Activated CD4-positive, alpha-beta T cell treated with anti-CD3 and anti-CD28 coated beads, Interleukin-2, amount 50 U/mL, for 48 hours (primary cell): ENCODE measurements at places on chromosomes 4 and X.

GRCh38 chrX:151899622-151900021, 13.1 kb upstream of the MAGEA4 start:
- DNase-seq: no peak

DNA sequence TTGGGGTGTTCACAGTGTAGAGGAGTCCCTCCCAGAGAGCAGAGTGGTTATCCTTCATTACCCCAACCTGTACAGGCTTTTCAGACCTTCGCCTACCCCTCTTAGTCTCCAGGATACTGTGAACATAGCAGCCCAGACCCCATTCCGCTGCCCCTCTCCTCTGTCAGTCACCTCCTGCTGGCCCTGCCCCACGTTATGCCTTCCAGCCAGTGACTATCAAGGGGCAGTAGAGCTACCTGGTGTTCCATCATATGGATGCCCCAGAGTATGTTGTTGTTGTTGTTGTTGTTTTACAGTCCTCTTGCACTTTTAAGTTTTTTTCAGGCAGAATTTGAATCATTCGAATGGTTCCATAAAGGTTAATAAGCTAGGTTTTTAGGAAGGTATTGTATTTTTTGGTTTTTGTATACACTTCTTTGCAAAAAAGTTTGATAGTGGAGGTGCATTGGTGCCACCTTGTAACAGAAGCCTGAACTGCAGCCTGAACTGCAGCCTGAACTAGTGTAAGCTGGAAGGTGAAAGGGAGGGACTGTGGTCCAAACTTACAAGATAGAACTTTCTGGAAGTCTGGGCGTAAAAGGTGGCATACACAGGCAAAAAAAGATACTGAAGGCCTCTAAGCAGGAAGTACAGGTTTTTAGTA, 101.4 kb upstream of the RAB40AL start:
- DNase-seq: no peak

GRCh38 chr4:165133150-165133549, 20.5 kb upstream of the TMEM192 start:
- no peak for DNase-seq

DNA sequence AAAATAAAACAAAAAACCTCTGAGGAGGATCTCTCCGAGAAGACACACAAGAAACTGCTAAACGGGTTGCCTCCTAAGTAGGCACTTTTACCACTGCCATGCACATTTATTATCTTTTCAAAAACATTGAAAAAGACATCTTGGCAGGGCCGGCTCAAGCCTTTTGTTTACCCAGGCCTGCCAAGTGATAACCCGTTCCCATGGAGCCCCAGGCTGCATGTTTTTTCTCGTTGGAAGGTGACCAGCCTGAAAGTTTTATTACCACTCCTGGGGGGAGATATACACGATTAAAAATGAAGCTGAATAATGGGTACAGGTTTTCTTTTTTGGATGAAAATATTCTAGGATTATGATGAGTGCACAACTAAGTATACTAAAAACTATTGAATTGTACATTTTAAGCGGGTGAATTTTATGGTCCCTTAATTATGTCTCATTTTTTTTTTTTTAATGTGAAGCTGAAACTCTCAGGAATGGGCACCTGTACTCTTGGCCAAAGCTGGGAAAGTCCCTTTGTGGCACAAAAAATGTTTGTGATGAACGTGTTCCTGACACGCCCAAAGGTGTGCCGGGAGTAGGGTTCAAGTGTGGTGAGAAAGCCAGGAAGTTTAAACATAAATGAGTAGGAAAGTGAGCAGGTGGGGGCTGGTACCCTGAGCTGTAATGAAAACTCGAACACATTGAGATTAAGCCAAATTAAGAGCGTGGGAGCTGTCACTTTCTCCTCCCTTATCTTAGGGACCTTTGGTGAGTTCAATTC, 1.5 kb upstream of the MAP7D2 start:
- DNase-seq: no peak

DNA sequence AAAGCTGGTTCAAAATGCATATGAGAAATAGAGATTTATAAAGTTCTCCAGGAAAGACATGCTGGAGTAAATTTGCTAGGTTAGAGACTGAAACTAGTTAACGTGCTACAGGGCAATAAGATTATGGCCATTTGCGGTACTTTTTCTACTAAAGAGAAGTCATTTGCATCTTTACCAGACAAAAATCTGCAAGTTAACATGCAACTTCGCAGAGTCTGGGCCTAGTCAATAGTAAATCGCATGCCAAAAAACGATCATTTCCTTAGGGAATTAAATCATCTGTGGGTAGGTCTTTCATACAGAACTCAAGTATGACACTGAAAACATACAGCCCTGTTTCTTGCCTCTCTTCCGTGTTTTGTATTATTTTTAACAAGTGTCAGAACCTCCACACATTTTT, 32.8 kb upstream of the REST start:
- no peak for DNase-seq

DNA sequence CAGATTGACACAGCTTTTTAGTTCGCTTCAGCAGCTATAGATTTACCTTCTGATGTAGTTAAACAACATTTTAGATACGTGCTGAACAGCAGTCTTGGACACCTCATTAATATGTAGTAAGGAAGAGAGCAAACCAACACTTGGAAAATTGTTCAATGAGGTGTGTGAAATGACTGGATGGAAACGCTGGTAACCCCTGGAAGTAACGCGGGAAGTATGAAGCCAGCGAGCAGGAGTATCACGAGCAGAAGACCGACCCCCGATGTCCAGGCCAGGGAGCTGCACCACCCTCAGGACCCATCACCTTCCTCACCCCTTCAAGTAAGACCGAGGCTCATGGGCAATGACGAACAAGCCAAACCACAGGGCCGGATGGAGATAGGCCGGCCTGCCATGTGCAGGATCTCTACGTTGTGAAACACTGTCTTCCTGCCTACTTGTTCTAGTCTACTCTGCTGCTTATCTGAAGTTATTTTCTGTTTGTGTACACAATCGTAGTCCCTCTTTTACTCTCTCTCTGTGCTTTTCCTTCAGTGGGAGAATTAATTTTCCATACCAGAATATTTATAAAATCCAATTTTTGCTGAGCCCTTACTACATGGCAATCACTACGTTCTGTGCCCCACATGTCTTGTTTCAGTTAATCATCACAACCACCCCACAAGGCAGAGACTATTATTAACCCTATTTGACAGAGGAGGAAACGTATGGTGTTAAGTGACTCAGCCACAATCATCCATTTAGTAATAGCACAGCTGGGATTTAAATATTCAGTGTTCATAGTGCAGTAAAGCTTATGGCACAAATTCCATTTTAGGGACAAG, 221.7 kb downstream of the APBB2 start:
- DNase-seq: no peak

DNA sequence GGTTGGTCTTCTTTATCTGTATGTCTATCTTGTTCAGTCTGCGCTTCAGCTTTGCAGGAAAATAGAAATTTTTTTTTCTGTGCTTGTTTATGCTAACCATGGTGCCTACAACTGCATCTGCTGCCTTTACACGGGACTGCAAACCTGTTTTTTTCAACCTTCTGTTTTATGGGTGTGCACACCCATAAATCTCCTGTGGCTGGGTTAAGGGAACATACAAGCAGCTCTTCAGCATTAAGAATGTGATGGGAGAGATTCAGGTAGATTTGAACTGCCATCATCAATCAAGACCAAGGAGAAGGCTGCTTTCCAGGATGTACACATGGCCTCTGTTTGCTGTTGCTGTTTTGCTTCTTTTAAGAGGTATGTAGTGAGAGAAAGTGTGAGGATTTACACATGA, 502.9 kb downstream of the ANKRD50 start:
- DNase-seq: no peak

DNA sequence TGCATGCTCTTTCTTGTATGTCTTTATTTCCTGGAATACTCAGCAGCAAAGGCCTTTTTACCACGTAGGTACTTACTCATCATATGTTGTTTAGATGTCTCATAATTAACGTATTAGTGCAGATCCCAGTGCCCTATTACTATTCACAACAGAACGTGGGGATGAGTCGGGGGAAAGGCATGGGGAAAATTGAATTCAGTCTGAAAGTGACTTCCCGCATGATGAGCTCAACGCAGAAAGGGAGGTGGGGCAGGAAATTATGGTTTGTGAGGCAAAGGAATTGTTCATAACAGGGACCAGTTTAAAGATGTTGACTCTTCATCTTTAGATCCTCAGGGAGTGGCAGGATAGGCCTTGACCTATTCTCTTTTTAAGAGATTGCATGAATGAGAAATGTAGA, 2.0 kb upstream of the TMPRSS11D start:
- no peak for DNase-seq

GRCh38 chrX:73849073-73849472, 286.1 kb downstream of the CHIC1 start:
- no peak for DNase-seq

DNA sequence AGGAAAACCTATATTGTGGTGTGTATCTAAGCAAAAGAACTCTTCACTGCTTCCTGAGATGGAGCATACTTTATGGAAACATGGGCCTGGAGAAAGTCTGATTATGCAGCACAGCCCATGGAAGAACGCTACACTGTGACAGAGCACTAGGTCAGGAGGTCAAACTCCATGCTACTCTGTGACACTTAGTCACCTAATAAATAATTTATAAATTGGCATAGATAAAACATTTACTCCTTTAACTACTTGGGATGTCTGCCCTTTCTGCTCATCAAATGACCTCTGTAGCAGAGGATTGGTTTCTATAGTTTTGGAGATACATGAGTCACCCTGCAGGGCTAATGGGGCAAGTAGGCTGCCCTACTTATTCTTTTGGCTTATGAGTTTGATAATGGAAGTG, 134.7 kb upstream of the BANK1 start:
- DNase-seq: no peak

GRCh38 chrX:43386875-43387274, 269.2 kb upstream of the MAOA start:
- no peak for DNase-seq

GRCh38 chr4:16136827-16137226, 53.0 kb upstream of the PROM1 start:
- DNase-seq: no peak

DNA sequence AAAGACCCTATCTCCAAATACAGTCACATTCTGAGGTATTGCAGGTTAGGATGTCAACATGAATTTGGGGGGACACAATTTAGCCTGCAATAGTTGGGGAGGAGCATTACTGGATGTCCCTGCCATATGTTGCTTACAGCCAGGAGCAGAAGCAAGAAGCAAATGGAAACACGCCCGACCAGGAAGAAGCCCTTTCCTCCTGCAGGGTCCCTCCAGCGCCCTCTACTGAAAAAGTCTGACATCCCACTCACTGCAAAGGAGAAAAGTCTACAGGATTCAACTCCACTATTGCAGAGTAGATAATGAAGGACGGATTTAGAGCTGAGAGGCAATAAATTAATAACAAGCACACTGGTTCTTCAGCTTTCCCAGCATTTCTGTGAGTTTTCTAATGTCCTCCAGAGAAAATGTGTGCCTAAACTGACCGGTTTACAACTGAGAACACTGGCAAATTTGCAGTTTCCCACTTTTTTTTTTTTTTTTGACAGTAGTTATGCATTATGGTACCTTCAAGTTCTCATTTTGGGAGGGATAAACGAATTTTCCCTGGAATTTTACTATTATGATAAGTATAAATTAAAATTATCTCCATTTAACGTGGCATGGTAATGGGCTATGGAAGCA, 31.7 kb downstream of the COQ2 start:
- peak; percentile 68 for DNase-seq

GRCh38 chr4:128455480-128455879, 167.9 kb upstream of the PGRMC2 start:
- DNase-seq: no peak

DNA sequence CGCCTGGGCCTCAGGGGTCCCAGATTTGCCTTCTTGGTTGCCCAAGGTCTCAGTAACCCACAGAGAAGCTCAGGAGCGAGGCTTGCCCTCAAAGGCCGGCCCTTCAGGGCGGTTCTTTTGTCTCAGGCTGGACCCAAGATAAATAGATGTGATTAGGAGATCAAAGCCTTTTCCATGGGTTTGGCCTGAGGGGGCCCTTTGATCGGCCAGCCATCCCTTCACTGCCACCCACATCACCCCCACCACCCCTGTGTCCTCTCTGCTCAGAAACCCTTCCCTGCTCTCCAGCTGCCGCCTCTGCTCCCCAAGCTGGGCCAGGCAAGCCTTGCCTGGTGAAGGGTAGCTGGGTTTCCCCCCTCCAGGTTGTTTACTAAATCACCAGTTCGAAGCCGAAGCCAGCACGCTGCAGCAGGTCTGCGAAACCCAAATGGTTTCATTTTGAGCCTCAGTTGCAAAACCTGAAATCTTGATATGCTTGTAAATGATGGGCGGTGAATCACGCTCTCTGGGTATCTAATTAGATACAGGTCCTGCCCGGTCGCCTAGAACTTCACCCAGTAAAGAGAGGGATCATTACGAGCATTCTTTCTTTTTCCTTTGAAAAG, 202.6 kb upstream of the BCOR start:
- DNase-seq: peak; percentile 43

DNA sequence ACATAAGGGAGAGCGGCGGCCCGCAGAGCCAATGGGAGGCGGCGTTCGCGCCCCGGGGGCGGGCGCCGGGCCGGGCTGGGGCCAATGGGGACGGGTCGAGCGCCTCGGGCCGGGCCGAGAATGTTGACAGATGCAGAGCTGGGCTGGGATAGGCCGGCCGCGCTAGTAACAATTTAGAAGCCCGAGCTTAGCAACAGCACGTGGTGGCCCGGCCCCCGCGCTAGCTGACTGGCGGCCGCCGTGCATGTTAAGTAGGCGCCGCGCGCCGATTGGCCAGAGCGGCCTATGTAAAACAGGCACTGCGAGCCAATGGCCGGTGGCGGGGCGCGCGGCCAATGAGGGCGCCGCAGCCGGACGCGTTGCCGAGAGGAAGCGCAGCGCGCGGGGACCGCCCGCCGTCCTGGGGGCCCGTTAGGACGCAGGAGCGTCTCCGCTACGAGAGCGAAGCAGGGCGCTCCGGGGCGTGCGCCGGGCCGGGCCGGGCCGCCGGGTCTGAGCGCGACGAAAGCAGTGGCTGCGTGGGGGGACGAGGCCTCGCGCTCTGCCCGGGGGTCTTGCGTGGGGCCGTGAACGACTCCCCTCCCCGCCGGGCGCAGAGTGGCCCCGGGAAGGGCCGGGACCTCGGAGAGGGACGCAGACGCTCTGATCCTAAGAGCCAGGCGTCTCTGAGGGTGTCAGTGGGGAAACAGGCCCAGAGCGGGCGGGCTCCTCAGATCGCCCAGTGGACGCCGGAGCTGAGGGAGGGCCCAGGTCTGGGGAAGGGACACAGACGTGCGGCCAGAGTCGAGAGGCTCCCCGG, 435 bp upstream of the MXD4 start:
- peak; percentile 95 for DNase-seq

DNA sequence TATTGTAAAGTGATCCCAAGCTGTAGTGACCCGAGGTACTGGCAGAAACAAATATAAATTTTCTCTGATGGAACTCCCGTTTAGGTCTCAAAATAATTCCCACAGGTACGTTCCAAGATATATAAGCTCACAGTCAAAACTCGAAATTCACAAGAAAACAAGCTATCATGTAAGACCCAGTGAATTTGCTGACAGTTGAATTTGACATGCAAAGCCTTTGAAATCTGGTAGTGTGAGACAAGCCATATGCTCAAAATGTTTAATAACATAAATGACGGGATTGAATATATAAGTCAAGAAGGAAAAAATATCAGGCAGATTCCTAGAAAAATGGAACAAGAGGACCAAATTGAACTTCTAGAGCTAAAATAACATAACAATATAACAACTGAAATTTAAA, 252.8 kb downstream of the TMA16 start:
- no peak for DNase-seq

GRCh38 chrX:133542476-133542875, 127.2 kb upstream of the GPC4 start:
- DNase-seq: no peak
